ENCODE measurements at places on chromosomes 7 and 10.
A peak's percentile ranks its signal among the peaks of the same experiment; 100 is the strongest.

- DNase-seq = no peak
Measured at GRCh38 chr7:51666266-51666665, 349.7 kb upstream of the COBL start.

- peak; percentile 43 for DNase-seq
Measured at GRCh38 chr7:6260291-6261187, 11.9 kb downstream of the CYTH3 start.

- DNase-seq = peak; percentile 95
Measured at GRCh38 chr10:110226543-110226925, 19.1 kb downstream of the MXI1 start.

GRCh38 chr7:52500841-52501240, 534.6 kb upstream of the POM121L12 start:
- no peak for DNase-seq

- DNase-seq = no peak
Measured at GRCh38 chr10:113023017-113023416, 73.0 kb downstream of the TCF7L2 start.

GRCh38 chr7:72035266-72035665, 376.9 kb downstream of the CALN1 start:
- no peak for DNase-seq

DNA sequence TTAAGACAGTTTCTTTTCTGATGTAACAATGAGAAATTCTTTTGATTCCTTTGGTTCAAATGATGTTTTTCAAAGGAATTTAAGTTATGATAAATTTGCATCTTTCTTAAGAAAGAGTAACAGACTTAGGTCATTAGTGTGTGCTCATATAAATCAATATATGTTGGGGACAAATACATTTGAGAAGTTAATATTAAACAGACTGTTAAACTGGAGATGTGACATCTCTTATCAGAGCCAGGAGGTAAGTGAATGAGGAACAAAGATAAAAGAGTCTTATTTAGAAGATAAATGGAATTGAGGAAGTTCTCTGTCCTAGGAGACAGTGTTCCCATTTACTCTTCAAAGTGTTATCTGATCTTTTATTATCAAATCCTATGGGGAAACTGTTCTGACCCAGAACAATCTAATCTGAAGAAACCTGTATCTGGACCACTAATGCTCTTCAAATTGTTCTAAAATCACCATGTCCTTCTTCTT, 104.8 kb upstream of the LAMB4 start:
- no peak for DNase-seq

DNA sequence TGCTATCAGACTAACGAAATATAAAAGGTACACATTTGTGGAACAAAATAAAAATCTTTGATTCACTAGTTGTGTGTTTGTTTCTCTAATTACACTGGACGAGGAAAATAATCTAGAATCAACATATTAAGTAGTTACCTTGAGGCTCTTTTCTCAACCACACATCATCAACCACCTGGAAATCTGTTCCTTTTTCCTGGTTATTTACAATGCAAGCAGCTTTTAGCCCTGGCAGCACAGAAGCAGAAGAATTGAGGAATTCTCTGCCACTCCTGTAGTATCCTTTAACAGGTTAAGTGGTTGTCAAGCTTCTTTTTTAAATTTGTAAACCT, 23.7 kb downstream of the NUP42 start:
- DNase-seq = no peak

GRCh38 chr7:159115601-159116501, 28.8 kb downstream of the VIPR2 start:
- DNase-seq = no peak

DNA sequence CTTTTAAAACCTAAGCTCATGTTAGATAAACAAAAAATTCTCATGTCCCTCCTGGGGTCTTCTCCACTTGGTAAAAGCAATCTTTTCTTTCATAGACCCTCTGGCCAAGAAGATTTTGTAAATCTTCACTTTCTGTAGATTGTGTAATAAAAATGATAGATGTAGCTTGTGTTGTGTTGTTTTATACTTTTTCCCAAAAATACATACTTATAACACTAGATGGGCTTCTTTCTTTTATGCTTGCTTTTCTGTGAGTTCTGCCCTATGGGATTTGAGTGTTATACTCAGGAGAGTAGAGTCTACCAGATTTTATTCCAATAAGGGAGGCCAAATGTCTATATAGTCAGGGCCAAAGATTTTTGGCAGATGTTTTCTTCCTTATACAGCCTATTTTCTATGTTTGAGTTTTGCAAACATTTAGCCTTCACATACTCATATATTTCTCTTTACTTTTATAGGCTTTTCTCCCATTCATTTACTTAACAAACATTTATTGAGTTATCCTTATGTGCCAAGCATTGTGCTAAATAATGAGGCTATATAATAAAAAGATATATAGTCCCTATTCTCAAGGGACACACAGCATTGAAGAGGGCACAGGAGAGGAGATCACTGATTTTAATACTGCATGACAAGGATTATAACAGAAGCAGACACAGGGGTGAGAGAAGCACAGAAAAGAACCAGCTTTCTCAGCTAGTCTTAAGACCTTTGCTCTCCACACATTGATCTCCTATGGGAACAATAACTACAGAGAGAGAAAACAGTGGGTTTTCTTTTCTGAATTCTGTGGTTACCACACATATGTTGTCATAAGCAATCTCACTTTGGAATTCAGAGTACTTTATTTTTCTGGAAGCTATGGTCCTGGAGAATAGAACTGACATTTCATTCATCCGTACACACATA, 58.0 kb upstream of the PNLIP start:
- DNase-seq = no peak

DNA sequence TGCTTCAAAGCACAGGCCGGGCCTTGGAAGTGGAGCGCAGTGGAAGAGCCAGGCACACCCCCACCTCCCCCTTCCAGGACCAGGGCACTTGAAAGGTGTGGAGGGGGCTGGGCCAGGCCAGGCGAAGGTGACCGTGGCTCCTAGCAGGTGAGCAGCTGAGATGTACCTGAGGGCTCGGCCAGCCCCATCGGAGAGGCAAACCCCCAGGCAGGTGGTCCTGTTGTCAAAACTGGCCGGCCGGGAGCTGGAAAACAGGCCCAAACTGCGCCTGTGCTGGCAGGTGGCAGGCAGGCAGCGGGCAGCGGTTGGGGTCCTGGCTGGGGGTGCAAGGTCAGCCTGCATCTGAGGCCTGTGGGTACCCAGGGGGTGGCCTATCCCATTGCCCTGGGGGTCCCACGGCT, 96.4 kb upstream of the DNAAF5 start:
- DNase-seq = no peak

GRCh38 chr10:89391907-89392756, at the start of gene IFIT1:
TSS of gene IFIT1 (plus strand) at chr10:89392623. CDS start at chr10:89392713, 90 bp downstream.
- DNase-seq = peak; percentile 83

GRCh38 chr10:99711129-99711719, 20.7 kb downstream of the COX15 start:
- peak; percentile 63 for DNase-seq

- DNase-seq = peak; percentile 83
Measured at GRCh38 chr7:132402751-132403245, 173.5 kb downstream of the PLXNA4 start.

GRCh38 chr10:29925771-29926692, 133.4 kb downstream of the JCAD start:
- DNase-seq = no peak

DNA sequence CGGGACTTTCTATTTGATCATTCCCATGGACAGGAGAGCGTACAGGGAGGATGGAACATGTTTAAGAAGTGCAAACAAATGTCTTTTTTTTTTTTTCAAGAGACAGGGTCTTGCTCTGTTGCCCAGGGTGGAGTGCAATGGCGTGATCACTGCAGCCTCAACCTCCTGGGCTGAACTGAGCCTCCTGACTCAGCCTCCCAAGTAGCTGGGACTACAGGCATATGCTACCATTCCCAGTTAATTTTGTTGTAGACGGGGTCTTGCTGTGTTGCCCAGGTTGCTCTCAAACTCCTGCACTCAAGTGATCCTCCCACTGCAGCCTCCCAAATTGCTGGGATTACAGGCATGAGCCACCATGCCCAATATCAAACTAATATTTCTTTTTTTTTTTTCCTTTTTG, 40.5 kb downstream of the SPDYE5 start:
- no peak for DNase-seq

- DNase-seq = no peak
Measured at GRCh38 chr10:66671562-66671961, 254.3 kb upstream of the LRRTM3 start.

- no peak for DNase-seq
Measured at GRCh38 chr7:22214000-22214399, 143.0 kb downstream of the RAPGEF5 start.

- no peak for DNase-seq
Measured at GRCh38 chr7:84536271-84536870, 341.8 kb upstream of the SEMA3A start.

DNA sequence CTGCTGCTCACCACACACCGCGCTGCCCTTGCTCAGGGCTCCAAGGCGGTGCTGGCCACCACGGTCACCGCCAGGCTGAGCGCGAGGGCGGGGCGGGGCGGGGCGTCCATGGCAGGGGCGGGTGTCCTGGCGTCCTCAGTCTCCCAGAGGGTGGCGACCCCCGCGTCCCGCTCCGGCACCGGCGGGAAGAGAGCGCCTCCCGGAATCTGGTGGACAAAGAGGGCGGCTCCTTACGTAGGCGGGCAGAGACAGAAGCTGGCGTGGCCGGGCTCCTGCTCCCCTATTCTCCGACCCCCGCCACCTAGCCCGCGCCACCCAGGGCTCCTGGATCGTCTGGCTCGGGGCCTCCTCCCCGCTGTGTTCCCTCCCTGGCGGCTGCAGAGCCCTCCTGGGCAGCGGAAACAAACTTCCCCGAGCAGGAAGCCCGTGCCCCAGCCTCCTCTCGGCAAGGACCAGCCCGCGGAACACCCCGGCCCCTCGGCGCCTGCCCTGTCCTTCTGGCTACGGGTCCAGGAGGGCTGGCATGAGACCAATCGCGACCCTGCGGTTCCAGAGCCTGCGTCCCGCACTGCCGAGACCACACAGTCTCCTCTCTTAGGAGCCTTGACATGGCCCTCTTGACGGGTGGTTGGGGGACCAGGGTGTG, 133.8 kb upstream of the ZNF92 start:
- DNase-seq = peak; percentile 29

DNA sequence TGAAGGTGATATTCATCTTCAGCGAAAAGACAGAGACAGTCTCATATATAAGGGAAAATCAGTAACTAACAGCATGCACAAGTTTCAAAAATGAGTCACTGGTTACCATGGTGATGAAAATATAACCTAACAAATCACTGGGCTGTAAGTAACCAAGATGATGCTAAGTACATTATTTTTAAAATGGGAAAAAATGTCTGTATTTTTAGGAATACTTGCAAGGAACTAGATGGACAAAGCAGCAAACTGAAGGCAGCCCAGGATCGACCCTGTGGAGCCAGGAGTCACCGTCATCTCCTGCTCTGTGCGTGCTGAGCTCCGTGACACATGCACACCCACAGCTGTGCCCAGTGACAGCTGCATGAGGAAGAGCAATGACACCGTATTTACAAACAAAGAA, 137.3 kb downstream of the ELMO1 start:
- no peak for DNase-seq

Data from GM03348 (cell line).